ENCODE measurements at places on chromosomes 12 and 14. TPM values are rescaled to one million over a fixed set of nuclear protein-coding genes. Genes with fewer than 3 reads are reported as not detected.
A peak's percentile ranks its signal among the peaks of the same experiment; 100 is the strongest.

Gene KLHL33
- 0.29 TPM for total RNA-seq

Gene FCF1
- total RNA-seq = 87.9 TPM

DNA sequence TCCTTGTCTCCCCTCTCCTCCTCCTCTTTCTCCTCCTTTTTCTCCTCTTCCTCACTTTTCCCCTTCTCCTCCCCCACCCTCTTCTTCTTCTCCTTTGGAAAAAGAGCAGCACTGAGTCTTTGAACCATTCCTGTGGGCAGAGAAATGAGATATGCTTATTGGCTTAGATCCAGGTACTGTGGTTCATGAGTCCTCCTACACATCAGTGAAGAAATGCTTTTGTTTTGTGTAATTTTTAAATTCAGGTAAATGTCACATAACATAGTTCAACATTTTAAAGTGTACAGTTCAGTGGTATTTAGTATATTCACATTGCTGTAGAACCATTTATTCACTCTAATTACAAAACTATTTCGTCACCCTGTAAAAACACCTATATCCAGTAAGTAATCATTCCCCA lies 402.1 kb downstream of the AACS start:
- H3K27me3 ChIP-seq = no peaks in the 10 kb centered on the region
- H3K36me3 ChIP-seq = no peaks in the 10 kb centered on the region
- no peak for DNase-seq
- no peaks in the 10 kb centered on the region for H3K4me1 ChIP-seq
- no peak overlapping the region for H3K27ac ChIP-seq
- no peak overlapping the region for H3K4me3 ChIP-seq

- peak overlapping the region; percentile 96 for H3K27ac ChIP-seq
- no peak for DNase-seq
- peaks cover 38% of the 10 kb centered on the region for H3K36me3 ChIP-seq
- H3K4me1 ChIP-seq = peaks cover 61% of the 10 kb centered on the region
These were observed 2.5 kb downstream of the DUSP6 start for GRCh38 chr12:89349814-89350213.

DNA sequence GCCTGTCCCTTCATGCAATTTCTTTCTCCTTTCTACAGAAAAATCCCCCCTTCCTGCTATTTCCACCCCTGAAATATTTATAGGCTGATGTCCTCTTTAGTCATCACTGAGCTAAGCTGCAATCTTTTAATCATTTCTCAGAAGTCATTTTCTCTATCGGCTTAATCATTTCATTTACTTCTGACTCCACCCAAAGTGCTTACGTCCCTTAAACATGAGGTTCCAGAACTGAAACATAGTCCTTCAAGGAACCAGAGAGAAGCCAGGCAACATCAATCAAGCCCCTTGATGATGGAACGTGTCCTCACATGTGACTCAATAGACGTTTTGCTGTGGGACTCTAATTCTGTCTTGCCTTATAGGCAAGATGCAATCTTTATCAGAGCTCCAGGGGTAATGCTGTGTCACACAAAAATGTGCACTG lies 148.7 kb upstream of the KRR1 start:
- H3K27me3 ChIP-seq = peaks cover 12% of the 10 kb centered on the region
- H3K4me1 ChIP-seq = peaks cover 15% of the 10 kb centered on the region
- H3K36me3 ChIP-seq = no peaks in the 10 kb centered on the region

DNA sequence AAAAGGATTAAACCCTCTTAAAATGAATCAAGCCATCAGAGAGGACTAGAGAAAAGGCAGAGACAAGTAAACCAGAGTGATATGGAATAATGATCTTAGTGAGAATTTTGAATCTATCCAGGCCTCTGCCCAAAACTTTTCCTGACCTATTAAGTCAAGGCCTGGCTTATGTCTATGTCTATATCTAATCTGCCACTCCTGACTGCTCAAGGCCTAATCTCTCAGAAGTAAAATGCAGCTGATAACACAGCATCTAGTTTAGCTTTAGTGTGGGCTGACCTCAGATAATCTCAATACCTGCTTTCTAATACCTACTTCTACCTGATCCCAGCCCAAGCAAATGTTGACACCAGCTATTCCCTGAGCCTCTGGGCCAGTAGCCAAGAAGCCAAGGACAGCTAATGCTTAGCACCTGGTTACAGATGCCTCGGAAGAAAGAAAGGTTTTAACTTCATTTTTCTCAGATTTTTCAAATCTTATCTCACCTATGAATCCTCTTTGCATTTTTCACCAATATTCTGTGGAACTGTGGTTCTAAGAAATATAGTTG lies 1472.5 kb upstream of the SEL1L start:
- no peak for DNase-seq
- H3K27ac ChIP-seq = no peak overlapping the region
- H3K4me3 ChIP-seq = no peak overlapping the region
- H3K27me3 ChIP-seq = no peaks in the 10 kb centered on the region
- H3K4me1 ChIP-seq = no peaks in the 10 kb centered on the region
